CD4-positive, alpha-beta memory T cell (primary cell): ENCODE measurements at places on chromosomes 5 and 9.

GRCh38 chr5:77239126-77239741 lies 28.8 kb downstream of the PDE8B start:
- no peak for DNase-seq

- DNase-seq, result no peak
Measured at GRCh38 chr5:33328818-33329217, 111.9 kb upstream of the TARS1 start.

- DNase-seq, result no peak
Measured at GRCh38 chr9:22111176-22111953, 102.3 kb upstream of the CDKN2B start.

- no peak for DNase-seq
Measured at GRCh38 chr5:3786891-3787430, 191.3 kb downstream of the IRX1 start.

- DNase-seq, result no peak
Measured at GRCh38 chr5:149471406-149472183, 79.6 kb downstream of the CSNK1A1 start.

DNA sequence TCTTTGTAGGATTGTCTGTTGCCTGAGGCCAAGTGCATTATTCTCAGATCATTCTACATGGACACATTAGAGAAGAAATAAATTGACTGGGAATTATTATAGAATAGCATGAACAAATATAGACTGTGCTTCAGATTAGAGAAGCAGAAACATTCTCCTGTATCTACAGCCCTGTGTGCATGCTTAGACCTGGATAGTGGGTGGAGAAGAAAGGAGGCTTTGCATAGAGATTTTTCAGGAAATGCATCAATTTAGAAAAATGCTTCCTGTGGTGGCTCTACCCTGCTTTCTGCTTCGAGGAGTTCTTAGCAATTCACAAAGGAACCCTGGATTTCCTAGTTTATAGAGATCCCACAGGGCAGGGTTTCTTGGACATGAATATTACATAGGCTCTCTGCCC lies 66.7 kb downstream of the IRX1 start:
- no peak for DNase-seq

- DNase-seq, result no peak
Measured at GRCh38 chr5:103362211-103362610, 103.6 kb downstream of the MACIR start.
